ENCODE measurements at places on chromosomes 1 and 21. TPM values are rescaled to one million over a fixed set of nuclear protein-coding genes. Genes with fewer than 3 reads are reported as not detected.

The CELA3B gene
- not detected for total RNA-seq

The PRELP gene
- total RNA-seq: not detected

The GPR3 gene
- total RNA-seq: 0.47 TPM

The PDE4B gene
- total RNA-seq: 200 TPM

The PPM1J gene
- not detected for total RNA-seq

The HRNR gene
- not detected for total RNA-seq

The DDX59 gene
- 25.9 TPM for total RNA-seq

The SMPDL3B gene
- 0.32 TPM for total RNA-seq

The CFHR2 gene
- not detected for total RNA-seq

The PLPPR4 gene
- not detected for total RNA-seq

The SYT11 gene
- total RNA-seq: 29.7 TPM

The ARHGAP30 gene
- 204 TPM for total RNA-seq

The FNDC5 gene
- not detected for total RNA-seq
